ENCODE measurements at places on chromosomes 4 and X. TPM values are rescaled to one million over a fixed set of nuclear protein-coding genes. Genes with fewer than 3 reads are reported as not detected.

The PHKA1 gene
- 1.8 TPM for total RNA-seq

The MED28 gene
- 42.7 TPM for total RNA-seq

The TIMM8A gene
- 17.1 TPM for total RNA-seq

The XK gene
- total RNA-seq: 0.15 TPM

The CDKL5 gene
- total RNA-seq: 0.68 TPM

The TLR3 gene
- 0.51 TPM for total RNA-seq

All from T-helper 1 cell treated with Interleukin-12 subunit alpha and Interleukin-12 subunit beta and Interleukin-4 antibody, amounts not matched to agents 30 ng/mL and 1 ng/mL, for 36 hours (primary cell).